B cell (primary cell): ENCODE measurements at places on chromosomes 7 and 10. TPM values are rescaled to one million over a fixed set of nuclear protein-coding genes. Genes with fewer than 3 reads are reported as not detected.

TMEM176A gene
- polyA plus RNA-seq = 0.22 and 1.1 TPM in 2 replicates

DNA sequence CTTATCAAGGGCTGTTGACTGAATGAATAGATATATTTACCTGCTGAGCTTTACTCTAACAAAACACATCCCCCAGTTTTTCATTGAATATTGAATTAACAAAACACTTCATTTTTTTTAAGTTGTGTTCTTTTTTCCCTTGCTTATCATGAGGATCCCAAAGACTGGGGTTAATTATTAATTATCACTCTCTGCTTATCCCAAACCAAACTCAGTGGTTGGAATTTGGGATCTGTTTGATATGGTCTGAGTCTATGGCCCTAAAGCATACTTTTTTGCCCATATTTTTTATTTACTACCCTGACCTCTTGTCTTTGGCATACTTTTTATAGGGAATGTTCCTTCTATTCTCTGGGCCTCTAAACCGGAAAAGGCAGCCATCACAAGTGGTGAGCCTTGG lies 697.1 kb upstream of the GALNT17 start:
- no peaks in the 10 kb centered on the region for H3K36me3 ChIP-seq
- H3K4me3 ChIP-seq = no peak overlapping the region
- DNase-seq = no peak
- no peak overlapping the region for H3K27ac ChIP-seq
- H3K27me3 ChIP-seq = no peaks in the 10 kb centered on the region

- H3K4me3 ChIP-seq = no peak overlapping the region
- H3K4me1 ChIP-seq = no peaks in the 10 kb centered on the region
- no peaks in the 10 kb centered on the region for H3K27me3 ChIP-seq
- no peaks in the 10 kb centered on the region for H3K36me3 ChIP-seq
- no peak for DNase-seq
Measured at GRCh38 chr10:121459622-121460453, 138.4 kb downstream of the FGFR2 start.

GRCh38 chr7:27386581-27386980 lies 144.0 kb downstream of the EVX1 start:
- H3K4me3 ChIP-seq = no peak overlapping the region
- no peaks in the 10 kb centered on the region for H3K36me3 ChIP-seq
- no peaks in the 10 kb centered on the region for H3K27me3 ChIP-seq
- H3K27ac ChIP-seq = no peak overlapping the region
- H3K4me1 ChIP-seq = no peaks in the 10 kb centered on the region

DNA sequence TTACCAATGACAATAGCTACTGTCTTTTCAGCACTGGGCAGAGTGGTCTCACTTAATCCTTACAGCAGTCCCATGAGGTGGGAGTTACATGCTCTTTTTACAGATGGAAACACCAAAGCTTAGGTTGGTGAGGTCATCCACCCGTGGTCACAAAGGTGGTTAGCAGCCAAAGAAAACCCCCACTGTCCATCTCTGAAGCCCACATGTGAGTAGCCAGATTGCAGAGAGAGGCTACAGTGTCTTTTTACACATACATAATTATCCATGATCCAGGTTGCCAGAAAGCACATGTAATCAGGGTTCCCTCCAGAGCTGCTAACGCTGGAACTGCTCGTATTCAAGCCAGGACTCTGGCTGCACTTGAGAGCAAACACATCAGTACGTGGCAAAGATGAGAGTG lies 24.6 kb upstream of the ANKRD2 start:
- no peak overlapping the region for H3K4me3 ChIP-seq
- DNase-seq = no peak
- no peak overlapping the region for H3K27ac ChIP-seq
